CD4-positive, alpha-beta T cell treated with Interleukin-4 for 1 hour (primary cell): ENCODE measurements at places on chromosomes 2 and 18.

DNA sequence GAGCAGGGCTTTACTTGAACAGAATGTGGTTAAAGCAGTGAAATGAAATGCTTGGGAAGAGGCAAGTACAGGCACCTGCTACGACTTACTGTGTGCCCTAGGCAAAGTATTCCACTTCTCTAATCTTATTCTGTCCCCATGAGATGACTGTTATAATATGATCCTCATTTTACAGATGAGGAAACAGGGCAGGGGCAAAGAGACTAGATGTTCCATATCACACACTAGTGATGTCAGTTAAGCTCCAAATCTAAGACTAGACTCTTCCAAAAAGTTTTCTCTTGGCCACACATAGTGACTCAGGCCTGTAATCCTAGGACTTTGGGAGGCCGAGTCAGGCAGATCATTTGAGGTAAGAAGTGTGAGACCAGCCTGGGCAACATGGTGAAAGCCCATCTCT, 235.0 kb downstream of the SETBP1 start:
- no peak for DNase-seq

DNA sequence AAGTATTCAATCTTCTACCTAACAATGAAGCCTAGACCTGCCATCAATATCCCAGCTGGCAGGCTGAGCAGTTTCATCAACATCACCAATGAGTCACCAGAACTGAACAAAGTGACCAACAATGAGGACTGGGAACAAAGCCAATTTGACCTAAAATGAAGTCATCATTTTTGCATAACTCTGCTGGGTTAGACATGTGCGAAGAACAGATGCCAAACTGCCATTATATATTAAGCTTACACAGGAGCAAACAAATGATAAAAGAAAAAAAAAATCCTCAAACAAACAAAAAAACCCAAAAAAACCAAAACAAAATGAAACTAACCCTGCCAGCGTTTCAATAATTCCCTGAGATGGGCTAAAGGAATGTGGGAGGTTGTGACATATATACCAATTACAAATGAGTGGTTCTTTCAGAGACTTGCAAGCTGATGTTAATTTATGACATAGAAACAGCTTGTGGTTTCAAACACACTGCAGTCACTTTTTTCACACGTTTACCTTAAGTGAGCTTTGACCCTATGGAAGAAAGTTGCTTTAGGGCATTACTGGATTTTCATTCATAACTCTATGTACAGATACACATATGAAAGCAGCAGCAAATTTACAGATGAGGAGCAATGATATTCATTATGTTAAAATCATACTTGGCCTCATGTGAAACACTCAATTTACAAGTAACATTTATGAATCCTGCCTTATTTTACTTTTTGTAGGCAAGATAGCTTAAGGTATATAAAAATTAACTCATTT, 56.9 kb upstream of the CCDC141 start:
- no peak for DNase-seq

DNA sequence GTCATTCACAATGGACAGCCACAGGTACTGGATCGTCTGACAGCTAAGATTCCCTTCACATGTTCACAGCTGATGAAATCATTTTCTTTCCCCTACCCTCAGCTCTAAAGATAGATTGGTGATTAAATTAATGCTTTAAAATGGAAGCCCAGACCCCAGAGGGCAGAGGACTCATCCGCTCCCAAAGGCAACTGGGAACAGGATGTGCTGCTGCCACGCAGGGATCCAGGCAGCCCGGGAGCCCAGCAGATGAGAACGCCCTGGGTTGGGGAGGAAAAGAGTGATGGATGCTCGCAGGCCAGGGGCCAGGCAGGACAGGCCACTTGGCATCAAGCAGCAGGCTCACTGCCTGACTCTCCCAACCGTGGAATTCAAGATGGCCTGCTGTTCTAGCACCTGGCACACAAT, 41.3 kb downstream of the HDHD2 start:
- DNase-seq = no peak

DNA sequence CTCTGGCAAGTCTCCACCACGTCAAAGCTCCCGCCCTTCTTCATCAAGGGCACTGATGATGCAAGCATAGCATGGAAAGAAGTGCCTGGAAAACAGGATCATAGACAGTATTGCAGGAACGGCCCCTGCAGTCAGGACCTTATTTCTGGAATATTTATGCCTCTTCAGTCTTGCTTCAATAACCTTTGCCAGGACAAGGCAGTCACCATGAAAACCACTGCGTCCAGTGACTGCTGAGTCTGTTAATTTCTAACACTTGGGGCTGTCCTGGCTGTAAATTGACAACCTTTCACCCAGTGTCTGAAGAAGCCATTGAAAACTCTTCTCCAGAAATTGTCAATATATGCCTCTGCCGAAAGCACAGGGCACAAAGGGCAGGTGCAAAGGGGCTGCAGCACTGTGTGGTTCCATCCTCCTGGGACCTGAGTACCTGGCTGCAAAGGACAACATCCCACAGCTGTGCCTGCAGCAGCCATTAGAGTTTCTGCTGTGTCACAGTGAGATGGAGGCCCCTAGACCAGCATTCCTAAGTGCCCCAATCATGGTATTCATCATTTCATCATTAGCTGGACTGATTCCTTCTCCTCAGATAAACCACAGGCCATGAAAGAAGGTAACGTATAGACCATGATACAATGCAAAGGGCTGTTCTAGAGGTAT, 819.6 kb downstream of the RNF144A start:
- no peak for DNase-seq
